ENCODE measurements at places on chromosomes 12 and 14.

DNA sequence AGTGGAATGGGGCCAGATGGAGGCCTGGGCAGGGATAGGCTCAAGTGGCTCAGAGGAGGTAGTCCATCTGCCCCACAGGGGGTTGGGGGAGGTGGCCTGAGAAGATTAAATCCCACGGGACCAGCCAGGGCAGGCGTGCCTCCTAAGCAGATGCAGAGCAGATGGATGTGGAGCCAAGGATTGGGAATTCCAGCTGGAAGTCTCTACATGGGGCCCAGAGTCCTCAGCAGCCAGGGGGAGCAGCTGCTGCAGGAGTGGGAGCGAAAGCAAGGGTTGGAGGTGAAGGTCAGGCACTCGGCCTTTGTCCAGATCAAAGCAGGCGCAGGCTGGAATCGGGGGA, 42.4 kb upstream of the VRK1 start:
- no peak for DNase-seq

DNA sequence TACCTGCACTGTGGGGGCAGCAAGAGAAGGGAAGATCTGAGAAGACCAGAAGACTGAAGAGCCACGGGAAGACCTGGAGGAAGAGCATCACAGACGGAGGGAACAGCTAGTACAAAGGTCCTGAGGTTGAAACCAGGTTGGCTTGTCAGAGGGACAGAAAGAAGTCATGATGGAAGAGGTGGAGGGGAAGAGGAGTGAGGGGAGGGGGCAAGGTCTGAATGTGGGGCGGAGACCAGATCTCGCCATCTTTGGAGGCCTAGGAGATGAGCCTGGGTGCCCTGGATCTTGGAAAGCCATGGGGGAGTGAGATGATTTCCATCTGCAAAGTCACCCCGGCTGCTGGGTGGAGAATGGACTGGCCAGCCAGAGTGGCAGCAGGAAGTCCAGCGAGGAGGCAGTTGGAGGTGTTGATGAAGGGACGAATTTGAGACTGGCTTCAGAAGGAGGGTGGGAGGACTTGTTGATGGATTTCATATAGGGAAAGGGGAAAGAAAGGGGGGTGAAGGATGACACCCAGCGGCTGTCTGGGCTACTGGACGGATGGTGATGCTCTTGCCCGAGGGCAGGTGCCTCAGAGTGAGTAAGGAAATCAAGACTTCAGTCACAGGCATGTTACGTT, 14.6 kb upstream of the UBC start:
- no peak for DNase-seq

DNA sequence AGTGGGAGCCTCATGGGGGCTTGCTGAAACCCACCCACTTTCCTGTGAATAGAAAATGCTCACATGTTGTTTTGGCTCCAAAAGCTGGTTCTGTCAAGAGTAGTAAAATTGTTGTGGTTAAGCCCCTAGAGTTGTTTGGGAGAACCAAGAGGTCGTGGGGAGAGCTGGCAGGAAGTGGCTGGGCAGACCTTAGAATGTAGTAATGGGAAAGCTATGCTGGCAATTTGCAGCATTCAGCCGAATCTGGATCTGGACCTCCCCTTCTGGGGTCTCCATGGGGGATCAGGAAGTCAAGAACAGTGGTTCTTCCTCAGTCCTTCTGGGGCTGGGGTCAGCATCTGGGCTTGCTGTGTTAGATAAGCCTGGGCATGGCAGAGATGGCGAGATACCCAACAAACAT, 150.6 kb upstream of the TBX3 start:
- no peak for DNase-seq

DNA sequence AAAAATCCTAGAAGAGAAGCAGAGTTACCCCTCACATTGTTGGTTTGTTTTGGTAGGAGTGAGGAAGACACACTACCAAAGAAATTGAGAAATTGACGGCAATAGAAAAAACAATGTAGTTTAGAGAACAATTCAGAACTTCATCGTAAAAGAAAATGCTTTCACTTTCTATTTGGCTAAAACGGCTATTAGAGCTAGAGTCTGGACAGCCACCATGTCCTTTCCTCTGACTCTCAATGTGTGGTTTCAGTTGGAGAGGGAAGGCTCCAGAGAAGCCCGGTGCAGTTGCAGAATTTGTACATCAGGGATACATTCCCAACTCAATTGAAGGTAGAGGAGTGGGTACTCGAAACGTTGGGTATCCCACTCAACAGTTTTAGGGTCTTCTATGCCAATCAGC, 535.3 kb downstream of the GALC start:
- DNase-seq: no peak

GRCh38 chr14:53766106-53766505, 190.5 kb downstream of the BMP4 start:
- DNase-seq: no peak

DNA sequence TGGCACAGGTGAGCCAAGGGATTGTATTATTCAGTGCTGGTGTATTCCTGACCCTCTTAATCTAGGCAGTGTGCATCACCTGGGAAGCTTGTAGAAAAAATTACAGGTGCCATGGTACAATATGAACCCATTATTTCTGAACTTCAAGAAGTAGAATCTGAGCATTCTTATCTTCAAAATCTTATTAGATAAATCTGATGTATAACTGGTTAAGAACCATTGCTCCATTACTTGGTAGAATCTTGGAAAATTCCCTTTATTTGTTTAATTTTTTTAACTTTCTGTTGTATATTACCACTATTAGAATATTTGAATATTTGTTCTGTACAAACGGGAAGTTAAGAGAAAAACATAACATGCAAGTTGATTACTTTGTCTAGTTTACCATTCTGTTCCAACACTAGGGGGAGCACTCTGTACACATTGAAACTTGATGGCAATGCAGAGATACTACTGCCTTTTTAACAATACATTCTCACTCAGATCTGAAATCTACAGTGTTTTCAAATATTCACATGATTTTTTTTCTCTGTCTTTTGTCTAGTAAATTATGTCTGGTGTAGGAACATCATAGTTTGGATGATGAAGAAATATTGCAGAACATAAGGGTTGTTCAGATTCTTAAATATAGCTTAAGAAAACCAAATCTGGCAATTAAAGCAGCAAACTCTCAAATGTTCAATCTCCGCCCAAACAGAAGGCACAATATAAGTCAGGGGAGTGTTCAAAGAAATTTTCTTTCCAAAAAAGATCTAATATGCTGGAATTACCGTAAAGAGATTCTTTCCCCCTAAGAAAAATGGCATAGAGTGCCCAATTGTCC, 196.6 kb downstream of the PCNX1 start:
- no peak for DNase-seq

- DNase-seq: no peak
Measured at GRCh38 chr12:4849115-4849541, 60.6 kb upstream of the KCNA1 start.

- DNase-seq: no peak
Measured at GRCh38 chr12:49348781-49349180, 2.1 kb downstream of the DNAJC22 start.

DNA sequence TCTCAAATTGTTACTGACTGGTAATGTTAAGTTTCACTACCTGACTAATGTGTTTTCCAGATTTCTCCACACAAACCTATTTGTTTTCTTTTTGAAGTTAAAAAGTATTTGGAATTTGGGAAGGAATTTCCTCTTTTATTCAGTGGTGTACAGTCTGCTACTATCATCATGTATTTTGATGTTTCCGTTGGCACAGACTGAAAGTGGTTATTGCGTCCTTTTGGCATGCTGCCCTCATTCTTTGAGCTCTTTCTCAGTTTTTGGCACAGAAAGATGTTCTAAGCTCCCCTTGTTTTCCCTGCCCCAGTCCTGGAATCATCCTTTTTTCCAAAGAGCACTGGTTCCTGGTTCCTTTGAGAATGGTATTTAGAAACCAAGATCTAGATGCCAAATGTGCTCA, 31.4 kb upstream of the RTRAF start:
- no peak for DNase-seq

DNA sequence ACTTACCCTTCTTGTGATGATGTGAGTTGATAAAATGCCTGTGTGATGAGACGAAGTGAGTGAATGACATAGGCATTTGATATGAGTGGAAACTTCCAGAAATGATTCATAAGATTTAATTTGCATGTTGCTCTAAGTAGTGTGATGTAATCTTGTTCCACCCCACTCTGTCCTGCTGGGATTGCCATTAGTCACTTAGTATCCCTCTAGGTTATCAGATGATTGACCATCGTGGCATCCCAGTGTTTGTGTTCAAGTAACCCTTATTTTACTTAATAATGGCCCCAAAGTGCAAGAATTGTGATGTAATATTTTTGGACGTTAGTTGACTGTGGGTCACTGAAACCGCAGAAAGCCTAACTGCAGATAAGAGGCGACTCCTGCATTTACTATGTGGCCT, 214.4 kb upstream of the DIO2 start:
- no peak for DNase-seq

- DNase-seq: no peak
Measured at GRCh38 chr12:78853231-78853630, 11.3 kb upstream of the SYT1 start.

- no peak for DNase-seq
Measured at GRCh38 chr14:24607635-24608514, 1.6 kb downstream of the GZMH start.

- DNase-seq: no peak
Measured at GRCh38 chr12:26939953-26940352, 1.7 kb downstream of the FGFR1OP2 start.

DNA sequence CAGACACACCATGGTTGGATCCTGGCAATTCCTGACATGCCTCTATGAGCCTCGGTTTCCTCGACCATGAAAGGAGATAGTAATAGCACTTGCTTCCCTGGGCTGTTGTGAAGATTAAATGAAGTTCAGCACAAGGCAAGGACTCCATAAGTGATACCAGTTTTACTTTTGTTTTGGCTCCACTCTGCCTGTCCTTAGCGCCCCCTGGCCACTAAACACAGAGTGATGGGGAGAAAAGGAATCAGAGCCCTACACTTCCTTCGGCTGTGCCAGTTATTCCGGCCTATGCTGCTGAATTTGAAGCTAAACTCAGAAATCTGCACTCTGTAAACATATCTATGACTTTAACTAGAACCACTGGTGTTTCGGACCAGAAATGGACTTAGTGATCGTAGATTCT, 173.8 kb downstream of the C12orf75 start:
- DNase-seq: no peak

DNA sequence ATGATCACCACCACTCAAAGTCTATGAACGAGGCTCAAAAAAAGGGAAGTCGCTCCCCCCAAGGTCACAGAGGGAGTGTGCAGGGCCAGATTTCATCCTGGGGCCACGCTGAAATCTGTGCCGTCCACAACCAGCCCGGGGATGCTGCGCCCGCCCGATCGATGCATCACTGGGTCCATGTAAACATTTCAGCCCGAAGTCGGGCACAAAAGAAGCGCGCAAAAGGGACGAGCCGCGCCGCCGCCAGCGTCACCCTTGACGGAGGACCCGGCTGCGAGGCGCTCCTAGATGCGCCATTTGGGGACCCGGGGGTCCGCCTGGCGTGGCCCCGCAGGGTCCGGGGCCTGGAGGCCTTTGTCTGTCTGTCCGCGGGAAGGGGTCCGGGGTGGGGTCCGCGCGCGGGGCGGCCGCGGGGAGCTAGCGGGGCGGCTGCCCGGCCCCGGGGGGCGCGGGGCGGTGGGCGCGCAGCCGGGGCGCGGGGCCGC, 503 bp downstream of the FBXO21 start:
- peak; percentile 45 for DNase-seq

GRCh38 chr12:123089631-123090353, 61.1 kb downstream of the PITPNM2 start:
- no peak for DNase-seq

DNA sequence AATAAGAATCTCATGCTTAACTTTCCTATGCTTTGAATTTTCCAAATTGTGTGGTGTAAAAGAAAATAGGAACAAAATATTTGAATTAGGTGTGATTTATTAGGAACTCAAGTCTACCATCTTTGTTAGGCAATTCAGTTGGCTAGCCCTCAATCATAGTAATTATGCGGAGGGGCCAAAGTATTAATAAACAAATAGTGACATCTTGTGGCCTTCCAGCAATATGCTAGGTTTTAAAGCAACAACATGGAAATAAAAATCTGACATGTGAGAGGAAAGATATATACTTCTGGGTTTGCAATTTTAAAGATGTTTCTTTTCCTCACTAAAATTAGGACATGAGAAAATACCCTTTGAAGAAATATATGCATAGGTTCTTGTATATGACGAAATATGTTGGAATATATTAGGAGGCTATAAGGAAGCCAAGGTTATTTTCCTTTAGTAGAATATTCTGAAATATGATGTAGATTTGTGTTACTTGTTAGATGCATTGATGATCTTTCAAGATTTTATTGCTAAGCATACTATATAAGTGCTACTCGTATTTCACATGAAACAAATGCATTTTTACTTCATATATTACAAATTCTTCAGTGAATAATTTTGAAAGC, 200.4 kb downstream of the PTPRO start:
- no peak for DNase-seq

GRCh38 chr14:58145936-58146335, 6.1 kb downstream of the ARMH4 start:
- DNase-seq: no peak

DNA sequence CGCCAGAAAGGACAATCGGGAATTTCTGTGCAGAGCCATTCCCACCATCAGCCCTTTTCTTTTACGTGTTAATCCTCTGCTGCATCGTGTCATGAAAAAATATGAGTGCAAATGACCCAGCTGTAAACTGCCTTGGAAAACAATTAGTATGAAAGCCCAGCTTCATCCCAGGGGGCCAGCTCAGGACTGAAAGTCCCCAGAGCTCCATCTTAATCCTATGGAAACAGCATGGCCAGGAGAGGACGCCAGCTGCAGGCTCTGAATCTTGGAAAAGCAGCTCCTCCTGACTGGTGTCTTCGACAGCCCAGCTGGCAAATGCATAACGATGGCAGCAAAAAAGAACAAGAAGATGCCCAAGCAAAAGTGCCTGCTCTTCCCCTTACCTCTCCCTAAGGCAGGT, 191.5 kb downstream of the NTF3 start:
- no peak for DNase-seq

DNA sequence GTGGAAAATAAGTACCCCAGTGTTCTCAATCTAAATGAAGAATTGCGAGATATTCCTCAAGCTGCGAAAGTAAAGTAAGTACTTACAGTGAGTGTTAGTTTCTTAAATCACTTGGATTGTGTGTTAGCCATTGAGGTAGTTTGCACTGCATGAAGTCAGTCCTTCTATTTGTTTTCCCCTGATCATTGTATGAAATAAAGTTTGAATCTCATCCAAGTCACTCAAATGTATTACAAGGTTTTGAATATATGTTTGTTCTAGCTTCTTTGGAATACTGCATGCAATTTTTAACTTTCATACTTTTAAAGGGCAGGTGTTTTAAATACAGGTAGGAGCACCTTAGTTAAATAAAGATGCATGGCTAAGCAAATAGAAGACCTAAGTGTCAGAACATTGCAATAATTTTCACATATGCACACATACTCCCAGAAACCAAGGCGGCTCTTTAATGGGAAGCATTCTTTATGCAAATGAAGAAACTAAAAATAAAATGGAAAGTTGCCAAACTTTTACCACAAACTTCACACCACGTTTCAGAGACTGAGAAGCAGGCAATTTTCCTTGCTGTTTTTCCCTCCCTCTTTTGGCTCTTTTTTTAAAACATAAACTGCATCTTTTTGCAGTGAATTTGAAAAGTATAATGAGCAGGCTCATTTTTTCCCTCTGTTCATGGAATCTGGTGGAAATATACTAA, 105.6 kb downstream of the GPR135 start:
- DNase-seq: no peak

GRCh38 chr12:104180374-104180773, 35.2 kb upstream of the TXNRD1 start:
- DNase-seq: no peak

- no peak for DNase-seq
Measured at GRCh38 chr12:47954467-47955045, 8.8 kb upstream of the TMEM106C start.

GRCh38 chr14:105149146-105149781, 19.3 kb downstream of the JAG2 start:
- no peak for DNase-seq

GRCh38 chr12:25424211-25424731, 128.8 kb downstream of the LMNTD1 start:
- DNase-seq: no peak
